Activated T-cell treated with anti-CD3 and anti-CD28 coated beads, Interleukin-2, amount 50 U/mL, for 48 hours (primary cell): ENCODE measurements at places on chromosomes 5 and 9.

- no peak for DNase-seq
Measured at GRCh38 chr5:44919560-44919959, 110.8 kb downstream of the MRPS30 start.

- no peak for DNase-seq
Measured at GRCh38 chr5:88536146-88536545, 267.5 kb upstream of the TMEM161B start.

DNA sequence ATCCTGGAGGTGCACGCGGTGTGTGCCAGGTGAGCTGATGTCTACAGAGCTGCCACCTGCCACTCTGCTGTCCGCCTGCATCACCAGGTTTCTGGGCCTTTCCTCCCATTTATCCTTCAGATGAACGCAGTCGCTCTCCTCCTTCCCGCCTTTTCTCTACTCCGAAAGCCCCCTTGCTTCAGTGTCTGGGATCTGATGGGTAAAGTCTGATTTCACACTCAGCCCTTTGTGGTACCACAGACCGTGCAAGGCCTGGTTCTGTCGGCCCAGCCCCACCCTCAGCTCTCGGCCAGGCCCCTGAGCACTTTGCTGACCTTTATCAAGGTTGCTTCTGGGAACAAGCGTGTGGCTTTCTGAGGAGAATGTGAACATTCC, 32.5 kb downstream of the GLT6D1 start:
- DNase-seq, result peak; percentile 7

DNA sequence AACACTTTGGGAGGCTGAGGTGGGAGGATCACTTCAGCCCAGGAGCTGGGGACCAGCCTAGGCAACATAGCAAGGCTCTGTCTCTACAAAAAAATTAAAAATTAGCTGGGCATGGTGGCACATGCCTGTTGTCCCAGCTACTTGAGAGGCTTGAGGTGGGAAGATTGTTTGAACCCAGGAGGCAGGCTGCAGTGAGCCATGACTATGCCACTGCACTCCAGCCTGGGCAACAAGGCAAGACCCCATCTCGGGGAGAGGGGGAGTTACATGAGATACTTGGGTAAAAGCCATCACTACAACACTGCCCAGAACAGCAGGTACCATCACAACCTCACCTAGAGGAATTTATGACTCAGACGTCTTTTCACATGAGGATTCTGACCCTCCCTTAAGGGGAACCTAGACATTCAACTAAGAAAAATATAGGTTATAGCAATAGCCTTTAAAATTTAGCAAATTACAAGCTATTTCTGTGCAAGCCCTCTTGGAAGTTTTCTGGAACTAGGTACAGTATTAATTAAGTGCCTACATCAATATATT, 143.5 kb downstream of the NFIB start:
- DNase-seq, result no peak

GRCh38 chr9:136229096-136230065, 16.2 kb downstream of the QSOX2 start:
- no peak for DNase-seq

DNA sequence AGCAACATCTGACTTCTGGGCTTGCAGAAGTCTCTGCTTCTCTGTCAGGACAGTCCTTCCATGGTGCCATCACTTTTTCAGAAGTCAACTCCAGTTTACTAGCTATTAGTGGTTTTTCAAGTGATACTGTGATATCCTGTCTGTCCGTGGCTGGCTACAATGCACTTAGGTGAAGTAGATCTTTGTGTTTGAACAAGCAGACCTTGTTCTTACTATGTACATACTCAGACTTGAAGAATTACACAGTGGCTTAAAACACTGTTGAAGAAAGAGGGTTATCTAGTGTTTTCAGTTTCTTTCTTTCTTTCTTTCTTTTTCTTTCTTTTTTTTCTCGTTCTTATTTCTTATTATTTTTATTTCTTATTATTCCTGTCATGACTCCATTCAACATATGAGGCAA, 228.7 kb downstream of the NTRK2 start:
- no peak for DNase-seq

DNA sequence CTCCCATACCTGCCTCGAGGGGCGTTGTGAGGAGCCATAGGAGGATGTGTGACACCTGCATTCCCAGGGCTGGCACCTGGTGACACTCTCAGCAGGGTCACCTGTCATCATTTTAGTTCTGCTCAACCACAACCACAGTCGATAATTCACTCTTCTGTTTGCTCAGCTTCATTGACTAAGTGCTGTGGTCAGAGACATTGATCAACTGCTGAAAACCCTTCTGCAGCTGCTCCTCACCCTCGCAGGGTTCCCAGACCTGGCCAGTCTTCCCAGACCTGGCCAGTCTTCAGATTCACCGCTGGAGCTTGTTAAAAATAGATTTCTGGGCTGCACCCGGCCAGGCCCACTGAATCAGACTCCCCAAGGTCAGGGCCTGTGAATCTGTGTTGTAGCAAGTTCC, 92.8 kb downstream of the MVB12B start:
- no peak for DNase-seq
